ENCODE measurements at places on chromosomes 16 and 17. TPM values are rescaled to one million over a fixed set of nuclear protein-coding genes. Genes with fewer than 3 reads are reported as not detected.

DNA sequence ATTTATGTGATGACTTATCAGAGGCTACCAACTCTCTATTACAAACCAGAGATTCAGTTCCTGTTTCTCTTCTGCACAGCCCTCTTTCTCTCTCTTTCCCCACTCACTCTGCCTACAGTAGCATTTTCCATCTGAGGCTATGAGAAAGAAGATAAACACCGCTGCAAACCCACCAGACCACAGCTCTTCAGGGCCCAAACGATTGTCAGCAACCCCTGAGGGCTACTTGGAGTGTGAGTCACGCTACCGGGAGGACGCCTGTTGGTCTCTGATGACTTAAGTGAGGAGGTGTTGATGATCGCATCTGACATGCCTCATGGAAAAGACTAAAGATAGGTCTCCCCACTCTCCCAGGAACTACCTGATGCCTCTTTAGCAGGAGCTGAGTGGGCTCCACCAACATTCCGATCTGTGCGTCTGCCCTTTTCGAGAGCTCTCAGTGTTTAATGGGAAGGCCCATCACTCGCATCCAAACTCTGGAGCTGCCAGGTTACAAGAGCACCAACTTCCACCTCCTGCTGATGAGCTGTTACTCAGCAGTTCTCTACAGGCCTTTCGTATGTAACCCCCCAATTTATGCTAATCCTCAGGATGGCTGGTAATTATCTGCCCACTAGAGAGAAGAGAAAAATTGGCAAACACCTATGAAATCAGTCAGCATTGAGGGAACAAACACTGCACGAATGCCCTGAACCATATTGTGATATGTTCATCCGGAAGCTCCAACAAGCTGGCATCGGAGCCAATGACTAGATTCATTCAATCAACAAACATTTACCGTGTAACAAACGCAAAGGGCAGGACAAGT, 9.2 kb downstream of the GRIN2A start:
- DNase-seq = no peak

DNA sequence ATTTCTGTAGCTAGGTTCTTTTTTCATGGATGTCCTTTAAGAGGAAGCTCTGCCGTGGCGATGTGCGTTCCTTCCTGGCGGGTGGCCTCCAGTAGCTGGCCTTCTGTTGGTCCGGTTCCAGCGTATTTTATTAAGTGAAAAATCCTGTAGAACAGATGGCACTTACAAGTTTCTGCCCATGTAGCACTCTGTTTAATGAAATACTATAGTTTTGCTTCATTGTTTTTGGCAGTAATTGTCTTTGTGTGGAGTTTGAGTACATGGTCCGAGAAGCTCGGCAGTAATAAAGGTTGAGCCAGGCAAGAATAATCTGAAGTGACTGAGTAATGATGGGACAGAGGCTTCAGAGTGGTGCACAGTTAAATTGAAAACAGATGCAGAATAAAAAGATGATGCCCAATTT, 20.4 kb downstream of the USP10 start:
- peak; percentile 57 for DNase-seq

SLC22A31 gene
- not detected for total RNA-seq

GRCh38 chr16:11151885-11152629, 103.9 kb downstream of the SOCS1 start:
- no peak for DNase-seq

MYLK3 gene
- total RNA-seq = 0.13 TPM

DNA sequence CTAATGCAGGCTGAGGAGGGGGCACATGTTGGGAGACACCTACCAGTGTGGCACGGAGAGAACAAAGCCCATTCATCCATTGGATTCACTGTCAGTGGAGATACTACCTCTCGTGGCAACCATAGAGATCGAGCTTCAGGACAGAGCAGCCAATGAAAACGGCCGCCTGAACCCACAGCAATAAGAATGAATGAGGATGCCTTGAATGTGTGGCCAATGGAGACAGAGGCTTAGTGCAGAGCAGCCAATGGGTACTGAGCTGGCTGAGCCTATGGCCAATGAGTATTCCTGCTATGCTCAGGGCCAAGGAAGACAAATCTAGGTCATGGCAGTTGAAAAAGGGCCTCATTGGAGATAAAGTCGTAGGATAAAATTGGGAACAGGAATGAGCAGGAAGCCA, 10.9 kb downstream of the ARHGEF15 start:
- DNase-seq = no peak

TMEM170A gene
- 30.3 TPM for total RNA-seq

- DNase-seq = no peak
These were observed 2.0 kb downstream of the ABCC12 start for GRCh38 chr16:48153774-48154173.

- no peak for DNase-seq
These were observed 228.1 kb upstream of the TNRC6C start for GRCh38 chr17:77730376-77730775.

DNA sequence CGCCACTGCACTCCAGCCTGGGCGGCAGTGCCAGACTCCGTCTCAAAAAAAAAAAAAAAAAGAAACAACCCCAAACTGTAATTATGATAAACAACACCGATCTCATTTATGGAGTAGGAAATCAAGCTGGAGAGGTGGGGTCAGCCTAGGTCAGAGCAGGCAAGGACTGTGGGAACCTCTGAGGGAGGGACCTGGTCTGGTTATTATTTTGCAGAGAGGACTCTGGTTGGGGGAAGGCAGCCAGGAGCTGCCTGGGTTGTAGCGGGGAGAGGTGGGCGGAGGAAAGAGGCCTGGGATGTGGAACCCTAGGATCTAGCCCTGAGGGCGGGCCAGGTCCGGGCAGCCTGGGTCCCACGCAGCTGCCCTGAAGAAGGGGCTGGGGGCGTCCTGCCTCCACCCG, 10.9 kb upstream of the HS3ST6 start:
- DNase-seq = peak; percentile 24

RCVRN gene
- total RNA-seq = not detected

DNA sequence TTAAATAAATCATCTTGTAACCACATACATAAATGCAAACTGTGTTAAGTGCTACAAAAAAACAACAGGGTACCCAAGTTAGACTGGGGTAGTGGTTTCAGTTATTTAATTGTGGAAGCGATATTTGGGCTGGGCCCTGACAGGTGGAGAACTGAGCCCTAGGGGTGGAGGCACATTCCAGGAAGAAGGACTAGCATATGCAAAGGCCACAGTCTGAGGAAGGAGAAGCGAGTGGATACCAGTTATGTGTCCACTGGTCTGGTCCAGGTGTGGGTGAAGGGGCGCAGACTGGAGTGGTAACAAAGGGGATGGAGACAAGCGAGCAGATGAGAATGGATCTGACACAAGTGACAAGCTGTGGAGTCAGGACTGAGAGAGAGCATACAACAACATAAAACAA, 22.9 kb downstream of the TXNDC11 start:
- no peak for DNase-seq

- no peak for DNase-seq
These were observed 31.7 kb upstream of the CFAP20 start for GRCh38 chr16:58160855-58161254.

PIPOX gene
- total RNA-seq = 1.2 TPM

DNA sequence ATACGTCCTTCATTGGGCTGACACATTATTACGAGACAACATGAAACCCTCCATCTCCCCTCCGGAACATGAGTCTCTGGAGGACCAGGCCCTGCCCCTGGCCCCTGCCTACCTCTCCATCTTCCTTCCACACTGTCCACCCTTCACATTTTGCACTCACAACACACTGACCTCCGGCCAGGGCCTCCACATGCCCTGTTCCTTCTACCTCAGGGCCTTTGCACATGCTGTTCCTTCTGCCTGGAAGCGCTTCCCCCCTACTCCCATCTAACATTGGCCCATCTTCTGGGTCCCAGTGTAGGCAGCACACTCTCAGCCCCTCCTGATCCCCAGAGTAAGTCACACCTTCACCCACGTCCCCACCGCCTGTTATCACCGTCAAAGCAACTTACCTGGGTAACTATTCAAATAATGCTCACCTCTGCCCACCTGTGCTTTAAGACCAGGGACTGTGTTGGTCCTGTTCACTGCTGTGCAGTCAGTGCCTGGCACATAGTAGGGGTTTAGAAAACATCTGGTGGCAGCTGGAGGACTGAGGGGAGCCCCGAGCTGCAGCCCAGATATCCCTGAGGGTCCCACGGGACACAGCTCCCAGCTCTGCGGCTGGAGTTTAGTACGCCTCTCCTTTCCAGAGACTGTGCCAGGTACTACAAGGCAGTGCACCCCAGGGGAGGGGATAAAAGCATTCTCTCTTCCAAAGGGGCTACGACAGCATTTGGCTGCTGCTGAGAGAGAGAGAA, 27.2 kb downstream of the RPH3AL start:
- no peak for DNase-seq

- DNase-seq = no peak
These were observed 3.8 kb upstream of the NPB start for GRCh38 chr17:81898029-81898866.

GRCh38 chr17:81832608-81833159, 407 bp downstream of the MCRIP1 start:
- peak; percentile 22 for DNase-seq

DNA sequence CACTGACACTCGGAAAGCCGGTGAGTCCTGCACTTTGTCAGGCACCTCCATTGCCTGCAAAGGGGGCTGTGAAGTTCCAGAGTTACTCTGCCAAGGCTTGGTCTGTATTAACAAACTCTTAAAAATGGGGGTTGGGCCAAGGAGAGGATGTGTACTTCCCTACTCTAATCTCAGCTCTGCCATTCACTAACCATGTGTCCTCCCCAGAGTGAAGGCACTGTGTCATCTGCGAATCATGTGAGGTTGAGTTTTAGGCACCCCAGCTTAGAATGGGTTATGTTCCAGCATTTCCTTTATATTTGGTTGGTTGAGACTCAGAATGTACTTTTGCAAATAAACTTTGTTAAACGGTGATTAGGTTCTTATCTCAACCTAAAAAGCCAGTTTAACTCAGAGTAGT, 24.9 kb downstream of the ERCC4 start:
- DNase-seq = no peak

GRCh38 chr16:65038100-65038499, 83.8 kb downstream of the CDH11 start:
- no peak for DNase-seq

CD300A gene
- total RNA-seq = not detected

HBQ1 gene
- total RNA-seq = 1.4 TPM
